T-helper 1 cell (primary cell): ENCODE measurements at places on chromosomes 2 and 18.
A peak's percentile ranks its signal among the peaks of the same experiment; 100 is the strongest.

GRCh38 chr2:13390676-13391075 is 673.9 kb downstream of the TRIB2 start:
- no peak for DNase-seq

DNA sequence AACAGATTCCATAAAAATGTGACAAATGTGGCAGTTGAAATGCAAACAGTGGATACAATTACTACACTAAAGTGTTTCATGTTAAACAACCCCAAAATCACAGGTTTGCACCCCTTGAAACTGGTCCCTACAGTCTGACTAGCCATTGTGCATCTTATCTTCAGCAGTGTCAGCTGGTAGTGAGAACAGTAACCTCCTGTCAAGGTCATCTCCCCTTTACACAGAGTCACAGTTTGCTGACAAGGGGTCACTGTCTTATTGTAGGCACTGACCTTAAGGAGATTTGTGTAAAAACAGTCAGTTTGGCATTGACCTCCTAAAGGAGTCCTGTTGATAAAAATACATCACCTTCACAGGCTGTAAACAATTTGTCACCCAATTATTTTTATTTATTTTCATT is 37.3 kb upstream of the TTC21B start:
- no peak for DNase-seq

DNA sequence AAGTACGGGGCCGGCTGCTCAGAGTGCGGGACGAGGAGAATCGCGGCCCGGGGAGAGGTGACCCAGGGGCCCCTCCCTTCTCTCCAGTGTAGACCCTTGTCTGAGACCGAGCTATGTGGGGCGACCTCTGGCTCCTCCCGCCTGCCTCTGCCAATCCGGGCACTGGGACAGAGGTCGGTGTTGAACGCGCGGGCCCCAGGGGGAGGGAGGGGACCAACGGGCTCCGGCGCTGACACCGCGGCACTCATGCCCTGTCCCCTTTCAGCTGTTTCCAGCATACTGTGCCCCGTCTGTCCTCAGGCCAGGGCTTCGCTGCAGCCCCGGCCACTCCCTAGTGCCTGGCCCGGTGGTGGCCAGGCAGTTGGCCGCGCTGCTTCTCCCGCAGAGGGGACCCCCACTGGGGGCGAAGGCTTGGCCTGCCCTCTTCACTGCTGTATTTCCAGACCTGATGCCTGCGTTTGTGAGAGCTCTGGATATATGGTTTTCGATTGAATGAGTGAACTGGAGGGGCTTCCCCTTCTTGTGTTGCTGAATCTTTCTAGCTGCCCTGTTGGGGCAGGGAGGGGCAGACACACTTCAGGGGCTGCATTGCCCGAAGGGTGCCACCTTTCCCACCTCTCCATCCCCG is 809 bp downstream of the DBI start:
- peak; percentile 29 for DNase-seq

DNA sequence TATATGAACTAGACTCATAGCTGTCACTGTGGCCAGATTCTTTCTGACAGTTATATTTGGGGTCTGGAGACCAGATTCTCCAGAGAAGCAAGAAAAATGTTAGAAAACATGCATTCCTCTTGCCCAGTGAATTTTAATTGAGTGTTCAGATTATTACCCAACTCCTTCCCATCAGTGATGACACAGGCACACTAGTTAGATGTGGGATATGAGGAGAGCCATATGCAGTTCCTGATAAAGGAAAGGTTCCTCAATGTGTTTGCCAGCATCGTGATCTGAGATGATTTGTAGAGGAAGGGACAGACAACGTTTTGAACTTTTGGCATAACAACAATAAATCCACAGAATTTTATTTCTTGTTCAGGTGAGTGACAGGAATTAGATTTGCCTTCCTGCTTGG is 308.6 kb downstream of the PIEZO2 start:
- DNase-seq: no peak
